ENCODE measurements at places on chromosomes 13 and 19.
A peak's percentile ranks its signal among the peaks of the same experiment; 100 is the strongest.

- no peak for DNase-seq
Observed at GRCh38 chr13:74562381-74562780, 428.2 kb upstream of the KLF12 start.

- DNase-seq: no peak
Observed at GRCh38 chr19:34375598-34375997, 10.6 kb downstream of the GPI start.

GRCh38 chr19:46033401-46033800 lies 7.4 kb downstream of the IGFL4 start:
- no peak for DNase-seq

GRCh38 chr13:113539822-113540221 lies 44.7 kb upstream of the TFDP1 start:
- no peak for DNase-seq

DNA sequence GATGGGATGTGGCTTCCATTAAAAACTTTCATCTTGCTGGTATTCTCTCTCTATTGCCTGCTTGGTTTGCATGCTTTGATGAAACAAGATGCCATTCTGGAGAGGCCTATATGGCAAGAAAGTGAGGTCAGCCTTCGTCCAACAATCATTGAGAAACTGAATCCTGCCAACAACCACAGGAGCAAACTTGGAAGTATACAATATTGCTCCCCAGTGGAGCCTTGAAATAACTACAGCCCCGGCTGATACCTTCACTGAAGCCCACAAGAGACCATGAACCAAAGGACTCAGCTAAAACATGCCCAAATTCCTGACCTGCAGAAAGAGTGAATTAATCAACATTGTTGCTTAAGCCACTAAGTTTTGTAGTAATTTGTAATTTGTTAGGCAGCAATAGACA lies 82.5 kb upstream of the FGF14 start:
- DNase-seq: peak; percentile 45
